Stimulated activated CD8-positive, alpha-beta memory T cell treated with anti-CD3 and anti-CD28 coated beads, Interleukin-15, amount 100 ng/mL, for 24 hours (primary cell): ENCODE measurements at places on chromosomes 6 and 20.

DNA sequence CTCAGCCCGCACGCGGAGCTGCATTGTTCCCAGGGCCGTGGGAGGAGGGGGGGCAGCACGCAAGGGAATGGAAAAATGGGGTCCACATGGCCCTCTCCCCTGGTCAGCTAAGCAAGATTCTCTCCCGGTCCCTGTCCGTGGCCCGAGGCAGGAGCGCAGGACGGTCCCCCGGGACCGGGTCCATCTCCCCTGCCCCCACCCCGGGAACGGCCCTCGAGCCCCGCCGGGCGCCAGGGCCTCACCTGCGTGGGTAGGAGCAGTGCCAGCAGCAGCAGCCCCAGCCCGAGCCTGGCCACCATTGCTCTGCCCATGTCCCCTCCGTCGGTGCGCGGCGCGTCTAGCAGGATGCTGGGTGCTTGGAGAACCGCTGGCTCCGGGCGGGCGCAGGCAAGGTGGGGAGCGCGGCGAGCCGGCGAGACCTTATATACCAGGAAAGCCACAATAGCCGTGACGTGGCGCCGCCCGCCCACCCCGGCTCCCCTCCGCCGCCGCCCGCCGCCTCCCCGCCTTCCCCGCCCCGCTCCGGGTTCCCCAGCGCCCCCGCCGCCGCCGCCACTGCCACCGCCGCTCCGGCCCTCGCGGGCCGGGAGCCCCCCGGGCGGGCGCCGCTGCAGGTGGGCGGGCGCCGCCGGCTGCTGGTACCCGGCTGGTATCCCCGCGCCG, at the start of gene CD24:
Gene CD24 (minus strand): TSS at position 394 of the 663 bp plus-strand sequence. CDS start 83 bp downstream, at position 311.
- DNase-seq = no peak

GRCh38 chr6:29447670-29448069, 8.6 kb downstream of the OR10C1 start:
- no peak for DNase-seq

GRCh38 chr20:16930656-16931055, 182.5 kb downstream of the OTOR start:
- DNase-seq = no peak

GRCh38 chr20:2696646-2697045, 4.1 kb downstream of the EBF4 start:
- no peak for DNase-seq

DNA sequence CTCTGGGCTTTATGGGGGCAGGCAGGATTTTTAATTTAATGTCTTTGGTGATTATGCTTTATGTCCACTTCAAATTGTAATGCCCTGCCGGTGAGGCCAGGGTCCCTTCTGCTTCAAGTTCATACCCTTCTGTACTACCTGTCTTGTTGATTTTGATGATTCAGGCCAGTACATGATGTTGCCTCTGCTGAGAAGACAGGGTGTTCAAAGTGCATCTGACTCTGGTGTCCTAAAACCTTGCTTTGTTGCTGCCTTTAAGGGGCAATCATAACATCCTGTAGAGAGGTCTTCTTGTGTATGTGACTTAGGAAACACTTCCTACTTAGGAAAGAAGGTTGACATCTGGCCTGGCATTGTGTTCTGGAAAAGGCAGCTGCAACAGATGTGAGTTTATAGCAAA, 113.2 kb downstream of the TMEM170B start:
- no peak for DNase-seq

DNA sequence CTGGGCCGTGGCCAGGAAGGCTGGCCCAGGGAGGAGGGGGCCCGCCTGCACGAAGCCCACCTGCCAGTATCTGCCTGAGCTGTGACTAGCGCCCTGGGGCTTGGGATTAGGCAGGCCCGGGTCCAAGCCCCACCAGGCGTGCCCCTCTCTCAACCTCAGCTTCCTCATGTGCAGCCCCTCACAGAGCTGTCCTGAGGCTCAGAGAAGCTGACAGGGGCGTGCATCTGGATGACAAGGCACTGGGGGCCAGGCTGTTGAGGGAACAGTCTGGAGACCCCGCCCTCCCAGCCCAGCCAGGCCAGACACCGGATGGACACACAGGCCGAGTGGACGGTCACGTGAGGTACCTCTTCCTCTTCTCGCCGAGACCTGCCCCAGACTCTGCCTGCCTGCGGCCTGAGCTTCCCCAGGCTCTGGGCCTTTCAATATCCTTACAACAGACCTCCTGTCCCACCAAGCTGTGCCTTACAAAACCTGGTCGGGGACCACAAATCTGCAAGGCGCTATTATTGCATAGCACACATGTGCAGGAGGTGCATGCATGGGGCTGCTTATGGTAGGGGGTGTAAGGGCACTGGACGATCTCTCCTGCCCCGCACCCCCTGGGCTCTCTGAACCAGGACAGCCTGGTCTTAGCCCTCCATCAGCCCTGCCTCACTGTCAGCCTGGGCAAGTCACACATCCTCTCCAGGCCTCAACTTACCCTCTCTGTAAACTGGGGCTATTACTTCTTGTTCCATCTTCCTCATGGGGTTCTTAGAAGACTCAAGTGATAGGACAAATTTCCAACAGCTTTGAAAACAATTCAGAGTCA, 20.0 kb downstream of the NOL4L start:
- DNase-seq = no peak

GRCh38 chr6:11538819-11539468, 1.4 kb downstream of the TMEM170B start:
- no peak for DNase-seq

GRCh38 chr6:135191508-135192255, 10.6 kb downstream of the MYB start:
- DNase-seq = no peak

GRCh38 chr6:40695114-40695513, 108.0 kb upstream of the LRFN2 start:
- no peak for DNase-seq

DNA sequence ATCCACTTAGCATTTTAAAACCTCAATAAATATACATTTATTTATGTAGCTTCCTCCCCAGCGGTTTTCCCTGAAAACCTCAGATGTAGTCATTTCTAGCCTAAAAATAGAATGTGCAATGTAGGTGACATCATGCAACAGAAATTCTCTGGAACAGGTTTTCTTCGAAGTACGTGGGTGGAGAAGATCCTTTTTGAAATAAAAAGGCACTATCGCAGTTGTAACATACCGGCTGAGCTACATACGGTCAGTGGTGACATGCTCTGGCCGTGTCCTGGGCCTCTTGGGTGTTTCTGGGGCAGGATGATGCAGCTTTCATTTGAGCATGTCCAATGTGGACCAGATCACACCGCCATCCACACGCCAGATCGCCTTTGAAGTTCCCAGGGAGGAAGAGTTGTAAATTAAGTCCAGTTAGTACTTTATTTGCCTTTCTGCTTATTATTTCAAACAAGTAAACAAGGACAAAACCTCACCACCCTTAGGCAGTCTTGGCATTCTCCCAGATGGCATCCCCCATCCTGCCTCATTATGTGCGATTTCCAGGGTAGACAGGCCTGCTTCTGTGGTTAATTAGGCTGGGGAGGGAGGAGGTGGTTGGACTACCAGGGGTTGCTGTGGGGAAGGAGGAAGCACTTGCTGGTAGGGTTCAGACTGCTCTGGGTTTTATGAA, 109.5 kb upstream of the CLDN20 start:
- no peak for DNase-seq

DNA sequence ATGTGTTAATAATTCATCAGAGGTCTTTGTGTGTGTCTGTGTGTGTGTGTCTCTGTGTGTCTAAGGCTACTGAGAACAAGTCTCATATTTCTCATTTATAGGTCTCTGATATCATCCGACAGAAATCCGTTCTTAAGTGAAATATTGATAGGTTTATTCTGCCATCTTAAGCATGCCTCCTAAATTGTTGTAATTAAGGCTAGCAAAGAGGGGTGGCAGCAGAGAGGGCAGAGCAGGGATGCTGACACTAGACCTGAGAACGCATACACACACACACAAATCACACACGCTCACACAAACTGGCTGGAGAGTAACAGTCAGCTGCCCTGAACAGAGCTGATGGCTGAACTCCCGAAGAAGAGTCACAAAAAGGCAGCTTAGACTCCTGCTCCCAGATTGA, 84.9 kb upstream of the LRFN2 start:
- no peak for DNase-seq

- DNase-seq = no peak
Observed at GRCh38 chr6:82179415-82179814, 68.1 kb downstream of the IBTK start.

DNA sequence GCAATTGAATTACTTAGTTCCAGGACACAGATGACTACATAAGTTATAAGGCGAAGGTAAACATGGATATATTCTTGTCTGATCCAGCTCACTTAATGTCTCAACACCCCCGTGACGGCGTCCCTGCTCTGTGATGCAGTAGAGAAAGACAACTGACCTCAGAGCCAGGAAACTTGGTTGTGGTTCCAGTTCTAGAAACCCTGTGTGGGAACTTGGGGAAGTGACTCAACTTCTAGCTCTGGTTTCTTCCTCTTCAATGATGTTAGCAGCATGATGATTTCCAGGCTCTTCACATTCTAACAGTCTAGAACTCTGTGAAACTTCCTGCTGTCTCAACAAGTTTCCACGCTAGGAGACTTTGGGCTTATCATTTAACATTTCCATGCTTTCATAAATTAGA, 18.4 kb downstream of the LAMA4 start:
- no peak for DNase-seq

DNA sequence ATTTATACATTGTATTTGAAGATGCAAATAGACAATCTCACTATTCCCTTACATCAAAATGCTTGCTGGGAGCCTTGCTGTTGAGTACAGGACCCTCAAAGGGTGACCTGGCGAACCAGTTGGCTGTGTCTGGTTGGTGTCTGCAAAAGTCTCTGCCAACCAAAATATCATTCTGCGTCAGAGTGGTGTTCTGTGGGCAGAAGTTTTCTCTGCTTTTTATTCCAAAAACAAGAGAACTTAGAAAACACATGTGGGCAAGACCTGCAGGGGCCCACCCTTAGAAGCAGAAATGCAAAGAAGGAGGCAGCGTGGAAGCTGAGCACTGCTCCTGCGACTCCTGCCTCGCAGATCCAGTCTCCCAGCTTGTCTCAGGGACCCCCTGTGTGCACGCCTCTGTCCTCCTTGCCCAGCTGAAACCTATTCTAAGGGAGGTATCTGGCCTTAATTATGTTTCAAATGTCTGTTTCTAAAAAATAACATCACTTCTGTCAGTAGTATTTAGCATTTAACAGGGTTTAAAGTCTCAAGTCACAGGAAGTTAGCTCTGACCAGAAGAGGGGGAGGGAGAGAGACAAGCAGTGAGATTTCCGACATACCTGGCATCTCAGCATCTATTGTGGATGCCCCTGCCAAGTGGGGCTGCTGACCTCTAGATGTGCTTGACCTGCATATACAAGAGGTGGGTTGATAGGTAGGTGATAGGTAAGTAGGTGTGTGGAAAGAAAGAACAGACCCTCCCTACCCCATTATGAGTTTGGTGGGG, 101.3 kb downstream of the SASH1 start:
- DNase-seq = no peak

DNA sequence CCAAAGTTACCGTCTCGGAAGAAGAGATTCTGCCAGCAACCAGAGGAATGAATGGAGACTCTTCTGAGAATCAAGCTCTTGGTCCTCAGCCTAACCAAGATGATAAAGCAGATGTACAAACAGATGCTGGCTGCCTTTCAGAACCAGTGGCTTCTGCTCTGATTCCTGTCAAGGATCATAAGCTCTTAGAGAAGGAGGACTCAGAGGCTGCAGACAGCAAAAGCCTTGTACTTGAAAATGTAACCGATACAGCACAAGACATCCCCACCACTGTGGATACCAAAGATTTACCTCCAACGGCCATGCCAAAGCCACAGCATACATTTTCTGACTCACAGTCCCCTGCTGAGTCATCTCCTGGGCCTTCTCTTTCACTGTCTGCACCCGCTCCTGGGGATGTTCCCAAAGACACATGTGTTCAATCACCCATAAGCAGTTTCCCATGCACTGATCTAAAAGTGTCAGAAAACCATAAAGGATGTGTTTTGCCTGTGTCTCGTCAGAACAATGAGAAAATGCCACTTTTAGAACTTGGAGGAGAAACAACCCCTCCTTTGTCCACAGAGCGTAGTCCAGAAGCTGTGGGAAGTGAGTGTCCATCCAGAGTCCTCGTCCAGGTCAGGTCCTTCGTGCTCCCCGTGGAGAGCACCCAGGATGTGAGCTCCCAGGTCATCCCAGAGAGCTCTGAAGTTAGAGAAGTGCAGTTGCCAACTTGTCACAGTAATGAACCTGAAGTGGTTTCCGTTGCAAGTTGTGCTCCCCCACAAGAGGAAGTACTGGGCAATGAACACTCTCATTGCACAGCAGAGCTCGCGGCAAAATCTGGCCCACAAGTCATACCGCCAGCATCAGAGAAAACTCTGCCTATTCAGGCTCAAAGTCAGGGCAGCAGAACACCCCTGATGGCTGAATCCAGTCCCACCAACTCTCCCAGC, 109.6 kb downstream of the RTN4IP1 start:
- no peak for DNase-seq

GRCh38 chr6:155117256-155117655, 122.1 kb downstream of the TIAM2 start:
- DNase-seq = no peak

DNA sequence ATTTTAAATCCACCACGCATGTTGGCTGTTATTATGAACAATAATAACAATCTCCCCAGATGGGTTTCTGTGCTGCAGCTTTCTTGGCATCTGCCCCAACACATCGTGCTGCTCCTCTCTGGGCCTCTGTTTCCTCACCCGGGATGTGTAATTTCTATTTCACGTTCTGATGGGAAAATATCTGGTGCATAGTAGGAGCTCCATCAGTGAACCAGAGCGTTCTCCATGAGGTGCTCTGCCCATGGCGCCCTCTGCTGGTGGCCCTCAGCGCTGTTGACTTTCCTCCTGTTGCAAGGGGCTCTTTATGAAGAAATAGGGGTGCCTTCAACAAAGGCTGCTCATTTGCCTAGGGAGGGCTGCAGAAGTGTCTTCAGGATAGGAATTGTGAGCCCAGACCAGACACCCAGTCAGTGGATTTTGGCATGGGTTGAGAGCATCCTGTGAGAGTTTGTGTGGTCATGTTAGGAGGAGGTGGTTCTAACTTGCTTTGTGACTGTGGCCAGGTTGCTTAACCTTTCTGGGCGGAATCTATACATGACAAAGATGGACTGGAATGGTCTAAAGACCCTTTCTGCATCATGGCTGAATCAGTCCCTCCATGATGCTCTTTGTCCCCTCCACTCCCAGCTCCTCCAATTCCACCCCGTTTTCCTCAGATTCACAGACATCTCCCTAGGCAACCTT, 8.1 kb downstream of the SCRT2 start:
- DNase-seq = peak; percentile 50

GRCh38 chr20:62002882-62003480, 62.7 kb downstream of the TAF4 start:
- DNase-seq = no peak

GRCh38 chr6:72721346-72721745, 99.5 kb downstream of the KCNQ5 start:
- DNase-seq = no peak

- DNase-seq = no peak
Observed at GRCh38 chr6:32267035-32267434, 43.2 kb upstream of the NOTCH4 start.
